ENCODE measurements at places on chromosomes 2 and 18.

DNA sequence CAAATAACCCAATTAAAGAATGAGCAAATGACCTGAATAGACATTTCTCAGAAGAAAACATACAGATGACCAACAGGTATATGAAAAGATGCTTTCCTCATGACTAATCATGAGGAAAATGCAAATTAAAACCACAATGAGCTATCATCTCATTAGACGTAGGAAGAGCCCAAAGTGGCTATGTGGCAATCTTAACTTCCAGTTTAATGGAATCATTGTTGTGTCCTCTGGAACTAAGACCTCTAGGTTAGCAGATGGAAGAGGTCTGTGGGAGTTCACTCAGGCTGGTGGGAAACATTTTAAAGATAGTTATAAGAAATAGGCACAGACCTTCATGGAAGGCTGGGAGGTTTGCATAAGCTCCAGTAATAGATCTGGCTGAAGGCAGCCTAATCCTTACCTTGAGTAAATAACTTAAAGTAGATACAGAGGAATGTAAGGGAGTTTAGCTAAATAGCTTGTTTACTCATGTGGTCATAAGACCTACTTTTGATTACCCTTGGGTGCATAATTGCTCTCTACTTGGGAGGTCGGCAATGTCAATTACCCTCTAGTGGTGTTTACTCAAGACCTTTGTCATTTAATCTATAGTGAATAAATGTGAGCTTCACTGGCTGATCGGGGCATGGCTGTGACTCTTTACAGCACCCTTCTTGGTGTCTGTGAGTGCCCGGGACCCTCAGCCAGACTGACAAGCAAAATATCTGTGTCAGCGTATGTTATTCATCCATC is 119.0 kb downstream of the GULP1 start:
- DNase-seq, result peak; percentile 45

DNA sequence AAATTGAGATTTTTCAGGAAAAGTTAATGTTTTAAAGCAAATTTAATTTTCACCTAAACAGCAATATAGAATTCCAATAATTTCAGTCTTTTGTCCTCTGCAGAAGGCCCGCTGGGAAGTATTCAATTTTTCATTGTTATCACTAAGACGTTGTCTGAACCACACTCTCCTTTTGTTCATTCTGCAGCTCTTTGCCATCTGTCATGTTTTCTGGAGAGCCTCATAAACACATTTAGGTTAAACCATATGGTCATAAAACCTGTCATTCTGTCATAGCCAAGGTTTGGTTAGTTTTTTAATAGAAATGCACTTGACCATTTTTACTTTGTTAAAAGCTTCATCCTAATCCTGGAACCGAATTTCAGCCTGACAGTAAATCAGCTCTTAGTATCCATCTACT is 54.0 kb upstream of the PGAP1 start:
- DNase-seq, result no peak

DNA sequence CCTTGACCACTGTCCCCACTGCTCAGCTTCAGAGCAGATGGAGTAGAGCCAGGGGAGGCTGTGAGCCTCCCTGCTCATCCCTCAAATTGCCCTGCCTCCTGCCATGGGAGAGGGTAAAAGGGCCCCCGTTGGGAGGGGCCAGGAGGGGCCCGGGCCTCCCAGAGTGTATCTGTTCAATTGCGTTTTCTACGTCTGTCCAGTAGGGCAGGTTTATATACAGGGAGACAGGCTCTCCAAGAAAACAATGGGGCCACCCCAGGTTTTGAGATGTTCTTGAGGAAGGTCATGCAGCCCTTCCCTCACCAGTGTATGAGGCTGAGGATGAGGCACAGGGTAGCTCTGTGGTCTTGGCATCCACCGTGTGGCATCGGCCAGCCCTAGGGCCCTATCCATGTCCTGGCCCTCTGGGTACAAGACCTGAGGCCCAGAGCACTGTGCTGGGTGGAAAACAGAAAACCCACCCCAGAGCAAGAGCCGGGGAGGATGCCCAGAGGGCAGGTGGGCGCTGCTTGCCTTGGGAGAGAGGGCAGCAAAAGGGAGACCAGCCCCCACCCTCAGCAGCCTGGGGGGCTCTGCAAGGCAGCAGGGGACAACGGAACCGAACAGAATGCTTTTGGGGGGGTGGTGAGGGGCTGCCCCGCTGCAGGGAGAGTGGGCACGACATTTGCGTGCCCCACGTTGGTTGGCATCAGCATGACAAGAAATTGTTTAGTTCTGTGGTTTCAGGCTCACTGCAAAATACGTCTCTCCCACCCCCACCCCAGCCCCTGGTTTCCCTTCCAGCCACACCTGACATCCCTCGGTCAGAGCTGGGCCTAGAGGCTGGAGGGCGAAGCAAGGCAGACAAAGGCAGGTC is 141.5 kb downstream of the ACOXL start:
- no peak for DNase-seq

- no peak for DNase-seq
These were observed 37.5 kb upstream of the MTCL1 start for GRCh38 chr18:8667846-8668245.

GRCh38 chr2:15260835-15261234 is 300.3 kb downstream of the NBAS start:
- no peak for DNase-seq

GRCh38 chr2:51981783-51982182 is 949.9 kb upstream of the NRXN1 start:
- no peak for DNase-seq

DNA sequence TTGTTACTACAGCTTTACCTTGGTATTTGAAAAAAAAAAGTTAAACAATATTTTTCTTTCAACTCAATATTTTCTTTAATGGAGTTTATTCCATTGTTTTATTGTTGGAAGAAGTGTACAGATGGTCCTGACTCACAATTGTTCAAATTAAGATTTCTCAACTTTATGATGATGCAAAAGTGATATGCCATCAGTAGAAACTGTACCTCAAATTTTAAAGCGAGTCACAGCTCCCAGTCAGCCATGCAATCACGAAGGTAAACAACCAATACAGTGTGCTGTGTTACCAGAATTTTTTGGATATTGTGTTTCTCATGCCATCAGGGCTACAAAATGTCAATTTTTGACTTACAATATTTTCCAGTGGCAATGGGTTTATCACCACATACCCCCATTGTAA is 54.0 kb upstream of the COL5A2 start:
- no peak for DNase-seq

DNA sequence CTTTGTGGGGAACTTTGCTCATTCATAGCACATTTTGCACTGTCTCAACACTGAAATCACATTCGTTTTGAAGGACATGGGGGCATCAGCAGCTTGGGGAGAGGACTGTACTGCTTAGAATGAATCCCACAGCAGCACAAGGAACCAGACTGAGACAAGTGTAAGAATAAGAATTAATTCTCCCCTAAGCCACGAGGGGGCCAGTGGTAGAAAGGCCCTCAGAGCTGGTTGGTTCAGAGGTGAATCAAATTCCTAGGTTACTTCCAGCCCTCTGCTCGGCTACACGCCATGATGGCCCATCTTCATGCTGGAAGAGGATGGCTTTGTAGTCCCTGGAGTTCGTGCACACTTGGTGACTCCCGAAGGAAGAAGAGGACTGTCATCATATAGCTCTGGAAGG is 12.0 kb upstream of the MC5R start:
- DNase-seq, result no peak
